ENCODE measurements at places on chromosomes 2 and 18.

DNA sequence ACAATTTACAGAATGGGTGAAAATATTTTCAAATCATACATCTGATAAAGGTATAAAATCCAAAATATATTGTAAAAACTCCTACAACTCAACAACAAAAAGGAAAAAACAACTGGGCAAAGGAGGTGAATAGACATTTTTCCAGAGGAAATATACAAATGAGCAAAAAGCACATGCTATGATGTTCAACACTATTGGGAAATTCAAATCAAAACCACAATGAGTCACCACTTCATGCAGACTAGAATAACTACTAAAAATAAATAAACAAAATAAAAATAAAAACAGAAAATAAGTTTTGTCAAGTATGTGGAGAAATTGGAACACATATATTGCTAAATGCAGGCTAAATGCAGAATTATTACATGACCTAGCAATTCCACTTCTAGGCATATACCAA, 120.9 kb downstream of the FSIP2 start:
- no peak for DNase-seq

GRCh38 chr18:13539843-13540476, 186.4 kb downstream of the FAM210A start:
- DNase-seq, result no peak

DNA sequence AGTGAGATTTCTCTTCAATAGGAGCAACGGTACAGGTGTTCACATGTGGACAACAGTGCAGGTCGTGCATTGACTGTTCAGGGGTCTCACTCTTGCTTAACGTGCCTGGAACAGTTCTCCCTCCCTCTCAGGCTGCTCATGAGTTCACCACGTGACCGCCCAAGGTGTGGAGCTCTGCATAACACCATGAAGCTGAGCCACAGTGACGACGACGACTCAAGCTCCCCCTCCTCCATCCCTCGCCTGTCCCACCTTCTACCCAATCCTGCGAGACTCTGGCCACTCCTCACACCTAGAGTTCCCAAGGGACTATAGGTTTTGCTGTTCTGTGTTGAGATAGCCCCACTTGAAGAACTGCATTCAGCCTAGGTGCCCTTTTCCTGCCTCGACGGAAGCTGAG, 42.8 kb downstream of the STK25 start:
- no peak for DNase-seq

- DNase-seq, result no peak
Observed at GRCh38 chr2:42223067-42223854, 54.1 kb downstream of the EML4 start.

- DNase-seq, result no peak
Observed at GRCh38 chr18:498931-499775, 1.3 kb downstream of the COLEC12 start.

DNA sequence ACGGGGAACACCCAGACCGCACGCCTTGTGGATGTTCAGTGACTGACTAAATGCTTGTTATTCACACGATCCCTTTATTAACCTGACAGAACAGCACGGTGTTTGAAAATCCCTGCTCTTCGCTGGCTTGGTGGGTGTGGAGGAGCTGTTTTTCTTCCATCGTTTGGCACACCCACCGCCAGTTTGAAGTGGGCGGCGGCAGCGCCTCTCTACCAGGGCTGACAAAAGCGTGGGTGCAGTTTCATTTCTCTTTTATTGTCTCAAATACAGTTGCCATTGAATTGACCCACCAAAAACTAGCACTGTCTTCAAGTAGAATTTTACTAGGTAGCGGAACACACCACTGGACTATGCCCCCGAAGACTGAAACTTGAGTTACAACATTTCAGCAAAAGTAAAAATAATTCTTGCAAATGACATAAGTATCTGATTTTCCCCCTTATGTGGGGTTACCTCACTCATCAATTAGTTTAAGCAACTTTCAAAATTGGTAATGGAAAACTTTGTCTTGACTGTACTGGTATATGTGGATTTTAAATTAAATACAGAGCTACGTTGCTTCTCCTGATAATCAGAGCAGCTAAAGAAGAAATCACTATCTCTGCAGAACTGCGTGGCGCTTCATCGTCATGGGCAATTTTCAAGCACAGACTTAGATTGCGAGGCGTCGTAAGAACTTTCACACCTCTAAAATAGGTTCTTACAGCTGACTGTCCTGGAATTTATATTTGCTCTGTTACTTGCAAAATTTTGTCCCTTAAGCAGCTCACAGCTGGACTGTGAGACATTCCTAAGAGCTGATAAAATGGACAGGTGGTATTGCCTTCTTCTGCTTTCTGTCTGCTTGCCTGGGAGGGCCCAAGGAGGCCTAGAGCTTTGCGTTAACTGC, 60.9 kb downstream of the LDLRAD4 start:
- no peak for DNase-seq

- no peak for DNase-seq
Observed at GRCh38 chr2:61109291-61109690, 43.6 kb downstream of the SANBR start.

GRCh38 chr2:167438206-167438605, 549.9 kb downstream of the XIRP2 start:
- no peak for DNase-seq

DNA sequence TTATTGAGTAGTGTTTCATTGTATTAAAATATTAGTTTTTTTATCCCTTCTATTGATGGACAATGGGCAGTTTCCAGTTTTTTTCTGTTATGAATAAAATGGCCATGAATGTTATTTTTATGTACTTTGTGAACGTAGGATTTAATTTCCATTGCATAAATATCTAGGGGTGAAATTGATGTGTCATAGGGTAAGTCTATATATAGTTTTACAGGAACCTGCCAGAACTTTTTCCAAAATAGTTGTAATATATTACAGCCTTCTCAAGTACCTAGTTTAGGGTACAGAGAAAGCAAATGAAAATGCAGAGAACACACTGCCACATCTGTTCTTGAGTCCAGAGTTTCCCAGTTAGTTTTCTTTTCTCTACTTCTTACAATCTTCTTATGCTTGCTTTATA, 378.6 kb downstream of the MEIS1 start:
- no peak for DNase-seq

DNA sequence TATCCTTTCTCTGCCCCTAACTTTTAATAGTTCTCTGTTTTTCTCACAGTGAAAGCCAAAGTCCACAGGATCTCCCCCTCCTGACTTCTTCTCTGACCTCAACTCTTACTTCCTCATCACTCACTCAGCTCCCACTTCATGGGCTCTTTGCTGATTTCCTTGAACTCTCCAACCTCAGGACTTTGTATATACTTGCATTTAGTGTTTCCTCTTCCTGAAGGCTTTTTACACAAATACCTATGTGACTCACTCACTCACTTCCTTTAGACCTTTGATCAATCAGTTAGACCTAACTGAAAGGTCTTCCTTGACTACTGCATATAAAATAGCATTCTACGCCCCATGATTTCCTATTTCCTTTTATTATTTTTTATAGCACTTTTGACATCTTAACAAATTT, 233.1 kb upstream of the MEX3C start:
- no peak for DNase-seq

DNA sequence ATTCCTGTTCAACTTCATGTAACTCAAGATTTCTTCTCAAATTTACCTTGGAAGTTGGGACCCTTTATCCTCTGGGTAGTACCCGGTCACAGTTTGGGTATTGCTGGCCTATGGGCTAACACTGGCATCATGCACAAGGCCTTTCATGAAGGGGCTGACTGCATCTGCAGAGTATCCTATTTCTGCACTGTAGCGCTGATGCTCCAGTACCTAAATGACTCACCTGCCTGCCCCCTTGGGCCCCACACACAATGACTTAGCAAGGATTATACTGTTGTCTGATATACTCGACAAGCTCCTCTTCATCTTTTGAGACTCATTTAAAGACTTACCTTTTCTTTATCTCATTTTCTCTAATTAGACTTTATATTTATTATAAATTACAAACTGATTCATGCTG, 39.9 kb downstream of the DNAH6 start:
- DNase-seq, result no peak

DNA sequence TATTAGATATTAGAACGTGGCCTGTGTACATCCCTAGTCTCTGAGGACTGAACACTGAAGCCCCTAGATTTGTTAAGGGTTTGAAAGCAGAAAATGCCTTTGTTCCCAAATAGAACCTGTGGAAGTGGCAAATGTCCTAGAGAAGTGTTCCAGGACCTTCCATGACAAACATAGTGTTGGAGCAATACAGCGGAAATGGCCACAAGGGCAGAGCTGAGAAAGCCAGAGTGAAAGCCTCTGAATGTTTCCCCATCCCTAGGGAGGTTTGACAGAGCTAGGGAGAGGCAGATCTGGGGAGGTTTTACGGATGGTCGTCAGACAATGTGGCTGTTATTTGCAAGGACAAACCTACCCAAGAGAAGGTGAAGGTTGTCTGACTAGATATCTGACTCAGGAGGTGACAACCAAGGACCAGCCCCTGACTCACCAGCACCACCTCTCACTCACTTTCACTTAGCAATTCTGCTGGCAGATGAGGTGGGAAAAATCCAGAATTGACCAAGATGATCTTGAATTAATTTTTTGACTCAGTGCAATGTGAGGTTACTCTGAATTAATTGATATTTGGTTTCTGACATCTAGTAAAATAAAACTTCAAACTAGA, 24.1 kb downstream of the RBM43 start:
- DNase-seq, result no peak

GRCh38 chr2:102983786-102984185, 222.0 kb downstream of the TMEM182 start:
- no peak for DNase-seq

- DNase-seq, result no peak
Observed at GRCh38 chr2:86275384-86275799, 62.0 kb downstream of the REEP1 start.

GRCh38 chr2:224014336-224014735, 24.8 kb downstream of the SERPINE2 start:
- DNase-seq, result no peak

DNA sequence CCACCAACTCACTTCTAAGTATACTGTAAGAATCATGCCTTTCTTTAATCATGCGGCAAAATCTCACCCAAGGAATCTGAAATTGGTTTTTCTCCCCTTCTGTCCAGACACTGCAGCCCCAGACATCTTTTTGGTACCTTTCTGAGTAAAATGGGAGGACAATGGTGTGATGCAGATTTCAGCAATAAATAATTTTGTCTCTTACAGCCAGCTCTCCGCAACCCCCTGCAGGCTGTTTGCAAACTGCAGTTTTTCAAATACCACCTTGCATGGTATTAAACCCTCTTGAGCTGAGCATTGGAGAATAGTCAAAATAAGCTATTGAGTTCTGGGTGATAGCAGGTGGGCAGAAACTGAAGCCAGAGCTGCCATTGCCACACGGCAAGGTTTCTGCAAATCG, 32.2 kb downstream of the GPR39 start:
- no peak for DNase-seq

DNA sequence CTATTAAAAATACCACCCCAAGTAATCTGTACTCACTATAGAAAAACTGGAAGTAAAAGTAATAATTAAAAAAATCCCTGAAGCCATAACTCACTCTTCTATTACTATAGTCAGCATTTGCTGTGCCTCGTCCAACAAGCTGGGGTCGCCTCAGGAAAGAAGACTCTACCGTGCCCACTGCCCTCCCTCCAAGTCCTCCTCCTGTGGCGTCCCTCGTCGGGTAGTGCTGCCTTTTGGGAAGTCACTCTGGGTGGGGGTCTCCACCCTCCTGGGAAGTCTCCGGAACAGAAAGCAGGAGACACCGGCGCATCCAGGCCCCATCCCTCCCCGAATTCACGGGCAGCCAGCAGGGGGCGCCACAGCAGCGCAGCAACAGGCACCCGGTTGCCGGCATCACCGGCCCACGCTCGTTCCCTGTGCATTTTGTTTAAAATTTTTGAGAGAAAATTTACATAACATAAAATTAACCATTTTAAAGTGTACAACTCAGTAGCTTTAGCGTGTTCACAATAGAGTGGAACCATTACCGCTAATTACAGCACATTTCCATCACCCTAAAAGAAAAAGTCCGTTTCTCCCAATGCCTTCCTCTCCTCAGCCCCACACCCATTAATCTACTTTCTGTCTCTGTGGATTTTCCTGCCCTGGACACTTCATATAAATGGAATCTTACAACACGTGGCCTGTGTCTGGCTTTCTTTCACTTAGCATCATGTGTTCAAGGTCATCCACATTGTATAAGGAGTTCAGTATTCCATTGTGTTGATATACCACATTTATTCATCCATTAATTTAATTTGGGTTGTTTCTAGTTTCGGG, 62.2 kb downstream of the ADNP2 start:
- no peak for DNase-seq

- no peak for DNase-seq
Observed at GRCh38 chr2:9268301-9269080, 61.9 kb downstream of the ASAP2 start.

DNA sequence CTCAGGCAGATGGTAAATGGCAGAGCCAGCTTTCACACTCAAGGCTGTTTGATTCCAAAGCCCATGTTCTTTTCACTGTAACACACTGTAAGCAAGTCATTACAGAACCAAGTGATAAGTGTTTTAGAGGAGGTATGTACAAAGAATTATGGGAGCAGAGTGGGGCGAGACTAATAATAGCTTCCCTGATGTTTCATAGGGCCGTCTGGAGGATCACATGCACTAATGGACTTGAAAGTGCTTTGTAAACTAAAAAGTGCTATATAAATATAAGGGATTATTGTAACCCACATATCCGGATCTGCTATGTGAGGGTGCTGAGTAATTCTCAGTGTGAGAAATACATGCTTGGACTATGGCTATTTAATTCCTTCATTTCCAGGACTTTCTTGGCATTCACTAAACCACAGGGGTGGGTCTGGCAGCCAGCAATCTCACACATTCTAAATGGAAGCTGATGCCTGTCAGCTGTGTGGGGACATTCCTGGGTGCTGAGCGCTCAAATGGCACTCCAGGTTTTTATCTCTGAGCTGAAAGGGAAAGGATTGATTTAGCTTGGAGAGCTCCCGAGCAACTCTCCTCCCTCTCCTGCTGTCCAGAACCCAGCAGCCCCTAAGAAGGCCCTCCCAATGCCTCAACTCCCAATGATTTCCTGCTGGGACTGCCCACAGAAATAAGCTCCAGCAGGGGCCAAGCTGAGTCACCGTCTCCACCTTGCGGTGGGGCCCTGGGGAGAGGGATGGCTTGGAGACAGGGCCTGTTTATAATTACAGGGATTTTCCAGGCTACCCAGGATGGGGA, 222.8 kb downstream of the SOX11 start:
- no peak for DNase-seq

Data from NCI-H1092 (cell line).